Gastroesophageal sphincter (tissue), 4 donors: ENCODE measurements at places on chromosomes 11 and 22. TPM values are rescaled to one million over a fixed set of nuclear protein-coding genes. Genes with fewer than 3 reads are reported as not detected.

GRCh38 chr11:198236-198806 is 5.4 kb downstream of the SCGB1C1 start:
- ATAC-seq, result no peak

- ATAC-seq, result no peak
These were observed 2.2 kb downstream of the RPL3 start for GRCh38 chr22:39317084-39317774.

DNA sequence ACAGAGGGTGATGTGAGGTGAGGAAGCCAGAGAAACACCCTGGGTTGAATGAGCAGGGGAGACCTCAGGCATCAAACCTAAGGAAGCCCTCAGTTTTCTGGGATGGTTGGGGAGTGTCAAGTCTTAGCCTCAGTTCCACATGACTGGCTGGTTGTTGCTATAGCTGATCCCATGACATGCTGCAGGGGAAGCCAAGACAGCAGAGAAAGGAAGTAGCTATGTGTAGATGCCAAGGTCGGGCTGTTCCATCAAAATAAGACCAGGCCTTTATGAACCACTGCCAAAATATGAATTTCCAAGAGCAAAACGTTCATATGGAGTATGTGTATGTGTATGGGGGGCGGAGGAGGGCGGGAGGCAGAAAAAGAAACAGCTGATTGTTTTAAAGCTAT is 11.6 kb downstream of the CD59 start:
- ATAC-seq, result peak; percentile 71

DNA sequence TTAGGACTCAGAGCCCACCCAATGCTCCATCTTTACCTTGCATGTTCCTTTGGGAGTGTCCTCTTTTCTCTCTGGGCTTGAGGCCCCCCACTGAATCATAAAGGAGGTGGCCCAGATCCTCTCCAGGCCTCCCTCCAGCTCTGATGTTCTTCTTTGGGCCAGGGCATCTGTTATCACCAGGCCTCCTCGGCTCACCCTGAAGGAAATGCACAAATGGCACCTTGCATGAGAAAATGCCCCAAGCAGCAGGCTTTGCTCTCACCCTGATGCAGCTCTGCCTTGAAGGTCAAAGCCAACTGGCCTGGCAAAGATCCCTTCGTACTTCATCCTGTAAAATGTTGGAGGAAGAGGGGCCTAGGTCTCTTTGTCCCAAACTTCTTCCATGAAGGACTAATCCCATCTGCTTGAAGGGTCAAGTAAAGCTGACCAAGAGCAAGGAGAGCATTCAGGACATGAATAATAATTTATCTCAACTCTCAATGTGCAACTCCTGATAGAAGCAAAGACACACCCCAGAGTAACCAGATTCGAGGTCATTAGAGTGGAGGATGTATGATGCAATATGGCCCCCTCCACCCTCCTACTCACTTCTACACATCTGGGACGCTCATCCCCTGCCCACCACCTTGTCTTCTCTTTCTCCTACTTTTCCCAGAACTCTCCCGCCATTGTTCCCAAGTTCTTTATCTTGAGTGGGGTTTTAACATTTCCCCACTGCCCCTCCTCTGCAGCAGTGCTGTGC is 9.5 kb downstream of the APOL6 start:
- no peak for ATAC-seq

Gene UPB1
- total RNA-seq, result 0.50 TPM

- ATAC-seq, result no peak
These were observed 38.4 kb downstream of the GRK3 start for GRCh38 chr22:25602916-25603315.

- no peak for ATAC-seq
These were observed 39.3 kb downstream of the ETS1 start for GRCh38 chr11:128547946-128548648.

GRCh38 chr11:12131943-12132789 is 21.8 kb downstream of the MICAL2 start:
- peak; percentile 26 for ATAC-seq
